ENCODE measurements at places on chromosomes 5 and 9.

- DNase-seq: no peak
These were observed 141.9 kb downstream of the CEMIP2 start for GRCh38 chr9:71626395-71626794.

DNA sequence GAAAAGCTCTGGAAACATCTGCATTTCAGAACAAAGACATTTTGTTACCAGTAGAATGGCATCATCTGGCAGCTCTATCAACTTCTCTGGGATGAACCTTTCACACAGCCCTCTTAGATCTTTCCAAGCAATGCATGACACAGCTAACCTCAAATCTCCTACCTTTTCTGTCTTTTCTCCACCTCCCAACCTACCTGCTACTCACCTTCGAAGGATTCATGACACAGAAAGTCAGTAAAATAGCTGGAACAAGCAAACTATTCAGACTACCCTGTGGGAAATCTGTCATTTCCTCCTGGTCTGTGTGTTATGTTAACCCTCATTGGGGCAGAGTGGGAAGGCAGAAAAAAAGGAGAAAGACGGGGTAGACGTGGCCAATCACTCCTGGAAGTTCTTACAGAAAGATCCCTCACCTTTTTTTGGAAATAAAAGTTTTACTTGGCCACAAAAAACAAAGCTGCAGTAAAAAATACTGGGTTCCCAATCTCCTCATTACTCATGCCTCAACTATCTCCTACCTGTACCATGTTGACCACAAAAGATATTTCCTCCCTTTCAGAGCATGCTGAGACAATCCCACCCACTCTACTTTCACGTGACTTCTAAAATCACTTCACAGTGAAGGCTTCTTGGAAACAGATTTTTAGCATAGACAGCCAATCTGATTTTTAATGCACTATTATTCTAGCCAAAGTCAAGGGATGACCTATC, 362.1 kb upstream of the RFX3 start:
- DNase-seq: no peak

DNA sequence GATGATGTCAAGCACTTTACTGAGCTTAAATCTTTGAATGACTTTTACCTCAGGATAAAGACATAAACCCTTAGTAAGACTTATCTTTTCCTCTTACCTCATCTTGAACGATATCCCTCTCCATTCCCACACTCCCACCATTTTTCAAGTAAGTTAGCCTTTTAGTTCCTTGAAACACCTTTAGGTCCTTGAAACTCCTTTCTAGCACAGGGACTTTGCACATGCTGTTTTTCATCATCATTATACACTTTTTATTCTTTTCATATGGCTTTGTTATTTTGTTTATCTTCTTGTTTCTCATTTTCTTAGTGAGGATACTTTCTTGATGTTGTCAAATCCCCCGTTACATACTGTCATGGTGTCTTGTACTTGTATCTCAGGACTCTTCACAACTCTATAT, 24.8 kb downstream of the YTHDC2 start:
- no peak for DNase-seq

DNA sequence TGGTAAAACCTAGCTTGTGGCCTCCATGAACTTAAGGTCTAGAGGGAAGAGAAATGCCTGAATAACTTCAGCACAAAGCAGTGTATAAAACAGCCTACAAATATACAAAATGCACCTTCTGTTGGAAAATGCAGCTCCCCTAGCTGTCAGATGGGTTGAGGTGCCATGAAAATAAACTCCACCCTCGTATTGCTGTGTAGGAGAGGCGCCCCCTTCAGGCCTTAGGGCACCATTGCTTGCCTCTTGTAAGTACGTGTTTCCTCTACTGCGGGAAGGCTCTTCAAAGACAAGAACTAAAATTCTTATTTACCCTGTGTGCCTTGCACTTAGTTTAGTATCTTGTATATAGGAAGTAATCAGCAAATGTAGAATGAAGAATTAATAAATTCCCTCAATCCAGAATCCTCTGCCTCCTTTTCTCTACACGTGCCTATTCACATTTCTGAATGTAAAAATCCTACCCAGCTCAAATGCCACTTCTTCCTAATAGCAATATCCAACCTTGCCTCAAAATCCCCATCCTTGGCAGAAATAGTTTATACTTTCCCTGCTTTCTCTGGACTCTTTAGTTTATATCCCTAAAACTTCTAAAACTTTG, 393.7 kb upstream of the PDE4D start:
- DNase-seq: peak; percentile 90

GRCh38 chr9:131739133-131739958, 530 bp downstream of the RAPGEF1 start:
- DNase-seq: peak; percentile 53

GRCh38 chr5:133201310-133201709, 149.5 kb downstream of the HSPA4 start:
- no peak for DNase-seq

- peak; percentile 33 for DNase-seq
These were observed 440.1 kb upstream of the ADAMTS16 start for GRCh38 chr5:4700069-4700468.

GRCh38 chr5:168843277-168844015, 264.3 kb upstream of the PANK3 start:
- DNase-seq: no peak

- DNase-seq: no peak
These were observed 16.9 kb downstream of the SLC25A48 start for GRCh38 chr5:135851186-135851914.

DNA sequence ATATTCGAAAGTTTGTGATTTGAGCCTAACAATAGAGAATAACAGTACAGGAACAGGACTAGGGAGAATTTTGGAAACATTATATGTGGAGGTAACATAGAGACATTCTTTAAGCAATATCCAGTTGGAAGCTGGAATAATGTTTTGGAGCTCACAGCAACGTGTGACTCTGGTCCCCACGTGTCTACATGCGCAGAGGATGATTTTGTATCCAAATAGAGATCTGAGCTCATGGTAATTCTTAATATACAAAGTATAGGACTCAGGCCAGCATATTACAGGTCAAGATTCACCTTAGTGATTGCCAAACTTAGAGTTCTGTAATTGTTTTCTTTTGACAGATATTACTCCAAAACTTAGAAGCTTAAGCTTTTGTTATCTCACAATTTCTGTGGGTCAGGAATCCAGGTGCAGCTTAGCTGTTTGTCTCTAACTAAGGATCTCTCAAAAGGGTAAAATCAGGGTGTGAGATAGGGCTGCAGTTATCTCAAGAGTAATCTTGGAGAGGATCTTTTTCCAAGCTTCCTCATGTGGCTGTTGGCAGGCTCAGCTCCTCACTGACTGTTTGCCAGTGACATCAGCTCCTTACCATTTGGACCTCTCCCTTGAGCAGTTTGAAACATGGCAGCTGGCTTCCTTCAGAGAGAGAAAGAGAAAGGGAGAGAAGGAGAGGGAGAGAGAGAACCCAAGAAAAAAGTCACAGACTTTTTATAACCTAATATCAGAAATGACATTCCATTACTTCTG, 272.0 kb upstream of the ZNF462 start:
- DNase-seq: no peak

DNA sequence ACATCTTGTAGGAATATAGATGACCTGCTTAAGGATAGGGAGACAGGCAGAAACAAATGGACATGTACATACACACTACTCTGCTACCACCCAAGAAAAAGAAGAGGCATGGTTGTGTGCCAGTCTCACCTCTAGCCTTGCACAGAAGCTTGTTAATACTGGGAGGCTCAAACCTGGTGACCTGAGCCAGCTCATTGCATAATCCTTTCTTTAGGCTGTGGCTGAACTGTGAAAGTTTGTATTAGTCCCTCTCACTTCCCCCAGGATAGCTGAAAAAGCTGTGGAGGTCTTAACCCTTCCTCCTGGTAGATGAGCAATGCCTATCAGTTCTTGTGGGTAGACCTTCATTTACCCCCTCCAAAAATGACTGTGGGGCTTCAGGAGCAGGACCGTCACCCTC, 28.7 kb downstream of the TPD52L3 start:
- no peak for DNase-seq

GRCh38 chr9:131624636-131625507, 79.5 kb downstream of the PRRT1B start:
- DNase-seq: no peak

DNA sequence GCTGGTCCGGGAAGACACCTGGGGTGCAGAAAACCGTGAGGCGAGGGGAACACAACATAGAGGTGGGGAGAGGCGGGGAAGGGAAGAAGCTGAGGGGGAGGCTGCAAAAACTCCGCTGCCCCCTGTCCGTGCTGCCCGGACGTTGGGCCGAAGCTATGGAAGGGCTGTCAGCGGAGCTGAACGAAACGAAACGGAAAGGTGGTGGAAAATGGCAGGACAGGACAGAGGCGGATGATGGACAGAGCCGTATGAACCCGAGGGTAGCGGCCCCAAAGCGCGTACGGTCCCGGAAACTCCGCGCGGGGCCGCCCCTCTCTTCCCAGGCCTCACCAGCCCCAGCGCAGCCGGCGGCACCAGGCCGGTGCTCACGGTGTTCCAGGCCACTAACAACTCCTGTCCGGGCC, 272 bp downstream of the ANAPC2 start:
- no peak for DNase-seq

- DNase-seq: no peak
These were observed 318.3 kb upstream of the GRAMD2B start for GRCh38 chr5:126104951-126105350.

DNA sequence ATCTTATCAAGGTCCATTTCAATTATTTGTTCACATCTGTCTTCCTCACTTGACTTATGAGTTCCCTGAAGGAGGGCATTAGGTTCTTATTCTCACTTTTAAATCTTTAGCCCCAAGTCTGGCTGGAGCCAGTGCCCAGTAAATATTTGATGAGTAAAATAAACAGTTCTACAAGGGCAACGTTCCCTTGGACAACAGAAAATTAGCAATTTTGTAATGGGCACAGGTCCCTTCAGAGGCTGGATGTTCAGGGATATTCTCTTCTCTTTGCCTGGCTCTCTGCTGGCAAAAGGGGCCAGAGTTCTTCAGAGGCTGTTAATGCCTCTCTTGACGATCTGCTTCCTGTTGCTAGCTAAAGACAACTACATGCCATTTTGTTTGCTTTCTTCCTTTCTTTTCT, 149.7 kb downstream of the SEMA6A start:
- no peak for DNase-seq

DNA sequence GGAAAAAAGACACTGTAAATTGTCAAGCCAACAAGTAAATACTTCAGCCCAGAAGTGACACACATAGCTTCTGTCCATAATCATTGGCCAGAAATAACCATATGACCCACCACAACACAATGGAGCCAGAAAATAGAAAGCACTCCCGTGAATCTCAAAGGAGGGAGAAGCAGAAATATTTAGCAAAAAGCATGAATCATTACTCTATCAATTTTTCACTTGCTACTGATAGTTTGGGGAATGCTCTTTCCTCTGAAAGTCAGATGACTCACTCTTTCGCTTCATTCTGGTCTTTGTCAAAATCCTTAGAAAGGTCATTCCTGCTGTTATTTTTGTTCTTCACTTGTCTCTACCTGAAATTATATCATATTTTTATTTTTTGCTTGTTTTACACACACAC, 312.6 kb downstream of the TMEM232 start:
- DNase-seq: no peak

- DNase-seq: no peak
These were observed 128.0 kb downstream of the RFX3 start for GRCh38 chr9:3397766-3398165.

DNA sequence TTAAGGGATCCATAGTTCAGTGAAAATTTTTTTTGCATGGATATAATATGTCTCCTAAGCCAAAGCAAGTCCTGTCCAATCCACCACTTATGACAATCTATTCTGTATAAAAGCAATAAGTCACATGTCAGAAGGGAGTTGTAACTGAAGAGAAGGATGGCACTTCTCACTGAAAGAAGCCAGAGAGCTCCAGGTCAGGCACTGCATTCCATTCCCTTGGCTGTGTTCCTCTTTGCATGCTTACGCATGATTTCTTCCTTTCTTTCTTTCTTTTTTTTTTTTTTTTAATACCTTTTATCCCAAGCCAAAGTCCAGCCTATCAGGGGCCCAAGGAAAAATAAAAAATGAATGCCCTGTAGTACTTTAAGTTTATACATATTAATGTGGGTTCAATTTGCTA, 39.8 kb downstream of the MAMDC2 start:
- DNase-seq: no peak

DNA sequence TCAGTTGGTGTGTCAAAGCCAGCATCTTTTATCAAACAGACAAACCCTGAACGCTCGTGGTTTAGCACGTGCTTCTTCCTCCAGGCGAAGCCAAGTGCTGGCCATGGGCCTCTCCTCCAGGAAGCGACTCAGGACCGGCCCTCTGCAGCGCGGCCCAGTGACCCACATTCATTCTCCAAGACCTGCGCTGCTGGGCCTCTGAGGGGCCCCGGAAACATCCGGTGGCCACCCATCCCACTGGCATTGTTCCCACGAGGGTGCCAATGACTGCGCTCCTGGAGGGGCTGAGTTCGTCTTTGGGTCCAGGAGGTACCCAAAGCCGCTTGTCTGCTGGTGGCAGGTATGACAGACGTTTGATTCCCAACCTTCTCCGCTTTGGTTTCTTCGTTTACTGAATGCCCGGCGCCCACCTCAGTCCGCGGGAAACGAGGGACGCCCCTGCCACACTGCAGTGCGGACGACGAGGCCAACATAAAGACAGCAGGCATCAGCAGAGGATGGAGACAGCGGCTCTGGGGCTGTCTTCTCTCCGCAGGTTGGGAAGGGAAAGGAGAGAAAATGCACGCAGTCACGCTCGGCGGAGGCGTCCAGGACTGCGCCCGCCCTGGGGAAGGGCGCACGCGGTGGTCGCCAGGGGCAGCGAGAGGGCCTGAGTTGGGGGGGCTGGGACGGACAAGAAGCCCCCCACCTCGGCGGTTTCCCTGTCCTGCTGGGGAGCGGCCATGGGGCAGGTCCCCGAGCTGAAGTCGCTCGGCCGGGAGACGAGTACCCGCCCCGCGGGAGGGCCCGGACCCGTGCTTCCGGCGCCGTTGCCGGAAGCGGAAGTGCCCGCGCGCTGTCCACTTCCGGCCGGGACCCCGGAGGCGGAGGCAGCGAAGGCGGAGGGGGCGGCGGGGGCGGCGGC, at the start of gene EXOC3:
Gene EXOC3, plus strand, starts transcription at position 842 of the 904 bp plus-strand sequence. CDS start 3,030 bp downstream, outside the sequence.
- DNase-seq: peak; percentile 84

GRCh38 chr9:128499920-128500319, 4.6 kb upstream of the GLE1 start:
- no peak for DNase-seq

DNA sequence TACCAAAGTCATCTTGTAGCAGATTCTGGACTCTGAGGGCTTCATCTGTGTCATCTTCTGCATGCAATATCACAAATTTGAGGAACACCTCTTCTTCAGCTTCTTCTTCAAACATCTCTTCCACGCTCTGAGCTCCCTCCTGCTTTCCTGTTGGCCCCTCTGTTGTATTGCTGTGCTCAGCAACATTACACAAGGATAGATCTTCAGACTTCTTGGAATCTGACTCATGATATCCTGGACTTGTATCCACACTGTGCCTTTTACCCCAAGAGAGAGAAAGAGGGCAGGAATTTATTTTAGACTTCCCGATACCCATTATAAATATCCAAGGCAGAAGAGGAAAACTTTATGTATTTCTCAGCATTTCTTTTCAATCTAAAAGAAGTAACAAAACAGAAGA, 21.3 kb downstream of the TICAM2 start:
- DNase-seq: no peak

GRCh38 chr9:110371411-110372007, 33.8 kb upstream of the TXNDC8 start:
- DNase-seq: peak; percentile 91
